ENCODE measurements at places on chromosomes 11 and 22.

DNA sequence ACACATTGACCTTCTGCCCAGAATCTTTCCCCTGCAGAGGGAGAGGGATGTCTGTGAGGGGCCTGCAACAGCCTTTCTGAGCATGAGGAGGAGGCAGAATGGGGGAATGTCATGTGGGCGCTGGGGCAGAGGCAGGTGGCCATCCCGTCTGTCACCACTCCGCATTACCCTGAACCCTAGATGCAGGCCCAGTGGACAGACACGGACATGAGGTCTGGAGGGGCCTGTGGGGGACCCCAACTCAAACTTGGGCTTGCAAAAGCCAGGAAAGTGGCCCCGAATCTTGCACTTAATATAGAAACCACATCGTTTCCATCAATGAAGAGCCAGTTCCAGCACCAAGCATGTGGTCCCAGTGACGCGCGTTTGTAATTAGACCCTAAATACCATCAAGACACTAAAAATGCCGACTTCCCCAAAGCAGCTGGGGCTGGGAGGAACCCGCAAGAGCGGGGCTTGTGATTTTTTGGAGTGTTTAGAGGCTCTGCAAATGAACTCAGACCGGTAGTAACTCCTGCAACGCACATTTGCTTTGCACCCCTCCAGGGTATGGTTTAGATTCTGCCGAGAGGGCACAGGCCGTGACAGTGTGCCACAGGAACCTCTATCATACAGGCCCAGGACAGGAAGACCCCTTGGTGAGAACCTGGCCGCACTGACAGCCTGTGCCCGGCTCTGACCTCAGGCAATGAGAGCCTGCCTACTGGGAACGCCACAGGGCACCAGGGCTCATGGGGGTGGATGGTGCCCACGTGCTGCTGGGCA lies 109.3 kb downstream of the CTTN start:
- no peak for DNase-seq

DNA sequence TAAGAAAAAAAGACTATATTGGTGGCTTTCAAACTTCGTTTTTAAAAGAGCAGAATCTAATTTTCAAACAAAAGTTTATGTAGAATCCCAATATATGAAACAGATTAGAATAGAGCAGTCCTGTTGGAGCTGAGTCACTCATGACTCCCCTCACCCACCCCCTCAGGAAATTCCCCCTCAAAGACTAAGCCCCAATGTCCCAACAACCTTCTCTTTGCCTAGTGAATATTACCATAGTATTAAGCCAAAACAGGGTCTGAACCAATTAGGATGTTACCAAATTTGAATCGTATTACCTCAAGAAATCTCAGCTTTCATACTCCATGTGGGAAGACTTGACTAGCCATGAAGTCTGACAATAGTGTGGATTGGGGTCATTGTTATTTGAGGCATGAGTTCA lies 7.8 kb upstream of the PIWIL4 start:
- DNase-seq = no peak

DNA sequence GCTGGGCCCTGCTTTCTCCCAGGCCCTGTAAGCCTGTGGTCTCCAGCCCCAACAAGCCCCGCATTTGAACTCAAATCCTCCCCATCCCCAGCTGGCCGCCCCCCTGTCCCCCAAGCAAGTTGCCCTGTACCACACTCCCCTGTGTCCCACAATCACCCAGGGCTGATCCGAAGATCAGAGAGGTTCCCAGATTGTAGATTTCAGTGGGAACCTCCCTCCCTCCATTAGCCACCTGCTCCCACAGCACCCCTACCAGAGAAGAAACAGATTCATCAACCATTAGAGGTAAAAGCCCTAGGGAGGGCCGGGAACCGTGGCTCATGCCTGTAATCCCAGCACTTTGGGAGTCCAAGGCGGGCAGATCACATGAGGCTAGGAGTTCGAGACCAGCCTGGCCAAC lies 107.5 kb downstream of the FEZ1 start:
- no peak for DNase-seq

GRCh38 chr11:85685820-85686459 lies at the start of gene CCDC89:
Gene CCDC89, minus strand, starts transcription at chr11:85686195. Its CDS starts 65 bp downstream, at chr11:85686130.
- no peak for DNase-seq

GRCh38 chr22:47169801-47170140 lies 407.3 kb downstream of the TBC1D22A start:
- no peak for DNase-seq

- no peak for DNase-seq
Observed at GRCh38 chr11:95717314-95717713, 72.3 kb downstream of the FAM76B start.
